Fibroblast of lung (primary cell): ENCODE measurements at places on chromosomes 7 and 10. TPM values are rescaled to one million over a fixed set of nuclear protein-coding genes. Genes with fewer than 3 reads are reported as not detected.

ELMO1 gene
- 0.12 TPM in 1 of 2 replicates, not detected in the other for polyA plus RNA-seq

PILRA gene
- 0.15 and 0.20 TPM in 2 replicates for polyA plus RNA-seq

BTBD16 gene
- not detected in 2 replicates for polyA plus RNA-seq

CYP2E1 gene
- 0.66 and 0.90 TPM in 2 replicates for polyA plus RNA-seq

SLC13A4 gene
- 0.32 and 2.3 TPM in 2 replicates for polyA plus RNA-seq

CALCR gene
- polyA plus RNA-seq: not detected in 2 replicates

POLD2 gene
- polyA plus RNA-seq: 69.8 and 122 TPM in 2 replicates

C10orf53 gene
- not detected in 2 replicates for polyA plus RNA-seq

PIP4K2A gene
- 28.5 and 30.2 TPM in 2 replicates for polyA plus RNA-seq

PAPSS2 gene
- 175 and 286 TPM in 2 replicates for polyA plus RNA-seq

BAIAP2L1 gene
- 3.1 and 3.4 TPM in 2 replicates for polyA plus RNA-seq

FOXP2 gene
- polyA plus RNA-seq: 2.8 and 5.4 TPM in 2 replicates

LBX1 gene
- 0.01 TPM in 1 of 2 replicates, not detected in the other for polyA plus RNA-seq

AFAP1L2 gene
- 0.43 and 9.6 TPM in 2 replicates for polyA plus RNA-seq

POU6F2 gene
- polyA plus RNA-seq: not detected in 2 replicates

ANK3 gene
- 0.79 and 2.7 TPM in 2 replicates for polyA plus RNA-seq

GTPBP4 gene
- polyA plus RNA-seq: 34.4 and 51.3 TPM in 2 replicates
